ENCODE measurements at places on chromosomes 3 and 15.
A peak's percentile ranks its signal among the peaks of the same experiment; 100 is the strongest.

DNA sequence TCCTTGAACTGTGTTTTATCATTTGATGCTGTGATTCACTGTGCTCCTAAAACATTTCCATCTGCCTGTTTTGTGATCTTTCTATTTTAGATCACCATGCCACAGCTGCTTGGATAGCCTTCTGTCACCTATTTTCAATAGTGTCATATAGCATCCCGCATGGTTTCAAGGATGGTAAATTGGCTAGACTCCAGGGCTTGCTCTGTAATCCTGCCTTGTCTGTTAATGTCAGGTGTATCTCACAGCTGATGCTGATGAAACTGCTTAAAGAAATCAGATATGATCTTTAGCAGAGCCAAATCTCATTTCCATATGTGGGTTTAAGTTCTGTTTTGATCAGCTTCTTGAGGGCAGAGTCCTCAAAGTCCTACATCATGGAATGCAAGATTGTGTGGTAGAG, 182.2 kb downstream of the UBE2E2 start:
- no peak for DNase-seq

GRCh38 chr3:75237477-75237876, 426.7 kb upstream of the FRG2C start:
- no peak for DNase-seq

- peak; percentile 65 for DNase-seq
Observed at GRCh38 chr3:66816090-66816761, 181.9 kb upstream of the KBTBD8 start.

DNA sequence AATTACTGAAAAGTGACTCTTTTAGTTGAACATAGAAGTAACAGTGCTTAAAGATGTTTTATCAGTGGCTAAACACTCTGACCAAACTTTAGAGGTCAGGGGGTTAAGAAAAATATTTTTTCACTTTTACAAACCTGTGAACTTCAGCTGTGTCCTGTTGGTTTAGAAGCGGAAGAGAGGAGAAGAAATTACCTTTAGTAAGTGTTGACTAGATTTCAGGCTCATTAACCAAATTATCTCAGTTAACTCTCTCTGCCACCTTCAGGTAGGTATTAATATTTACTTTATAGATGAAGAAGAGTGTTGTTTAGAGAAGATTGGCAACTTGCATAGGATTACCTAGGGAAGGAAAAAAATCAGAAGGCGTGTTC, 151.9 kb upstream of the CMC1 start:
- DNase-seq = no peak

GRCh38 chr15:59115047-59115446, 10.1 kb downstream of the CCNB2 start:
- no peak for DNase-seq
